Skin of body (tissue), 3 donors: ENCODE measurements at places on chromosomes 11 and 22.
A peak's percentile ranks its signal among the peaks of the same experiment; 100 is the strongest.

DNA sequence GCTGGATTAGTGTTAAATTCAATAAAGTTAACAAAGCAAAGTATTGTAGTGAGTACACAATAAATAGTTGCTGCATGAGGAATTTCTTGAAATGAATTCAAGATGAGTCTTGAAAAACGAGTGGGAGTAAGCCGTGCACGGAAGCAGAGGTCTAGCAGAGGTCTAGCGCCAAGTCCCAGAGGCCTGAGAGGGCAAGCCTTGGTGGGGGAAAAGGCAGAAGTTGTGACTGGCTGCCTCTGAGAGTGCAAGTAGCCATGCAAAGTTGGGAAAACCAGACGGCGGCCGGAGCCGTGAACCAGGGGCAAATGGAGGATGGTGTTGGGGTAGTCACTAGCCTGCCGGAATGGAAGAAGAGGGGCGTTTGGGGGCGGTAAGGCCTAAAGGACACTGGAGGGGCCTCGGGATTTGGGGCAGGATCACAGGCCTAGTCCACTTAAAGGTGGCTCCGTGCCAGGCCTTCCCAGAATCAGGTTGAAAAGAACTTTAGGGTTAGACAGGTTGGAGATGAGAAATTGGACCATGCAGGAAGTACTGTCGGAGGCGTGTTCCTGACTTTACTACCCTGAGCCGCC lies 379 bp upstream of the SLC3A2 start:
- DNase-seq = peak; percentile 67

DNA sequence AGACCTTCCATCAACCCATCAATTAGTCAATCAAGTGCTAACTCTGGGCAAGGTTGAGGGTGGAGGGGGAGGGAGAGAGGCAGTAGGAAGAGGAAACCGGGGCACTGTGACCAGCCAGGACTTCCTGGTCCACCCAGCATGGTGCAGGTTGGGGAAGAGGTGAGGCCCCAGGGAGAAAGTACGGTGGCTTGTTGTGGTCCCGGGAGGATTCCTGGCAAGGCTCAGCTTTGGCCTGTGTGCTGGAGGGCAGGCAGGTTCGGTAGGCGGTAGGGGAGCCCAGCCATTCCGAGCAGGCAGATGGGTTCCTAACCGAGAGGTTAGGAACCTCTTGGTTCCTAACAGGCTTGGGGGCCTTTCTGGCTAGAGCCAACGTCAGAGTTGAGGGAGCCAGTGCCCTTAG lies 10.8 kb downstream of the ST14 start:
- DNase-seq = no peak

- no peak for DNase-seq
Observed at GRCh38 chr11:120568572-120569307, 57.2 kb downstream of the GRIK4 start.

DNA sequence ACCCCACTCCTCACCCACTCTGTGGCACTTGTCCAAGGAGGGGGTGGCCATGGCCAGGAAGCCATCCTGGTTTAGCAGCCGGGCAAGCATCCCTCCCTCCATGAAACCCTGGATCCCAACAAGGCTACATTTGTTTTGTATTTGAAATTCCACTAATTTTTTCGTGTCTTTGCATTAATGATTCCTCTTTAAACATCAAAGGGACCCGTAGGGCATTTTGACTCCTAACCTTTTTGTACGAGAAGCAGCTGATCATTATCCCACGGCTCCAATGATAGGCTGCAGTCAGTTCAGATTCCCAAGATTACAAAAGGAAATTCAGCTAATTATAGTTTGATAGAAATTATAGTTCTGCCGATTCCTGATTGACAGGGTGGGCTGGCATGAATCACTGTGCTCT lies 10.7 kb downstream of the MYEOV start:
- DNase-seq = no peak

DNA sequence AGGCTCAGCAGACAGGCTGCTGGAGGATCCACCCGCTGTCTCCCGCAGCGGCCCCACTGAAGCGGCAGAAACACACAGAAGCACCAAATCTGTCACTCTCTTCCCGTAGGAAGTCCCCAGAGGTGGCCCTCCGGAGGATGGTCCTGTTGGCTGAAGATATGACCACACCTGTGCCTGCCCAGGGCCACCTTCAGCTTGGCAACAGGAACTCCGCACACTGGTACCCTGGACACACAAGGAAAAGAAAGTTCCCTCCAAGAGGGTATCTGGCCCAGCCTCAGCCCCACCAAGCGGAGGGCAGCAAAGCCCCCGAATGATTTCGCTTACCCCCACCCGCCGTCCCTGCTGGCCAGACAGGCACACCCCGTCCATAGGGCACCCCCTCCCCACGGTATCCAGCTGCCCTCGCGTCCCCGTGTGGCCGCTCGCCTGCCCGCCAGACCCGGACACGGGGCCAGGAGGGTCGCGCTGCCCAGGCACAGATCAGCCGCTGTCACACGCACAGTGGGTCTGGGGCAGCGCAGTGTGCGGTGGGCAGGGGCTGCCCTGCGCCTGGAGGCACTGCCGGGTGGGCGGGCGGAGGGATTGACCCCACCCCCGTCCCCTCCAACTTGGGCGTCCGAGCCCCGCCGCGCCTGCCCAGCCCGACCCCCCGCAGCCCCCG lies 7.0 kb downstream of the RASSF7 start:
- DNase-seq = no peak
